D341Med (cell line): ENCODE measurements at places on chromosomes 4 and X.

- no peak for DNase-seq
Observed at GRCh38 chrX:133989993-133990392, 4.6 kb upstream of the GPC3 start.

DNA sequence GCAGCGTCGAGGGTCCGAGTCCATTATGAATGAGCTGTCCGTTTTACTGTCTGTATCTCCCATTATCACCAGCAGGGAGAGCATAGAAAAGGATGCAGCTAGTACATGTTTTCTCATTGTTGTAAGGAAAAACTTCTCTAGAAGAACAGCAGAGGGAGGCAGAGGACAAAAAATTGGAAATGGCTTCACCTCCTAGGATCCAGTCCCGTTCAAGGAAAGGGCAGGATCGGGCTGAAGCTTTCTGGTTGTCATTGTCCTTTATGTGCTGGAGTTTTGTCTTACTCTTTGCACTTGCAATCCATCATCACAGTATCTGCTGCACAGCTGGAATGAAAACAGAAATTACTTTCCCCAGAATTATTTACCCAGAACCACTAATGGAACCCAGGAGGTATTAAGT, 14.7 kb downstream of the NDP start:
- peak; percentile 53 for DNase-seq

DNA sequence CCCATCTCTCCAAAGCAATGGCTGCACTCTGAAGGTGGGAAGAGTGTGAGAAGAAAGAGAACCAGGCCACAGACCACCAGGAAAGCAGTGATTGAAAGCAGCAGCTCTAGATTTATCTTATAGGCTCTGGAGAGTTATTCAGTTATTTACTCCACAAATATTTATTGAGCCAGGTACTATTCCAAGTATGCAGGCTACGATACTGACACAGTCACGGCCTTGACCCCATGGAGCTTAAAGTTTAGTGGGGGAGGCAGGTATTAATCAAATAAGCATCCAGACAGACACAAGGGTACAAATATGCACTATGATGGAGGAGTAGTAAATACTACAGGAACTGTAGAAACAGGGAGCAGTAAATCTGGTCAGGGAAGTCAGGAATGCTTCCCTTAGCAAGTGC, 2.8 kb downstream of the TMEM185A start:
- no peak for DNase-seq

GRCh38 chr4:25182937-25183336, 22.7 kb upstream of the SEPSECS start:
- no peak for DNase-seq
